ENCODE measurements at places on chromosomes 5 and 9. TPM values are rescaled to one million over a fixed set of nuclear protein-coding genes. Genes with fewer than 3 reads are reported as not detected.

Gene QRFP
- total RNA-seq: not detected

DNA sequence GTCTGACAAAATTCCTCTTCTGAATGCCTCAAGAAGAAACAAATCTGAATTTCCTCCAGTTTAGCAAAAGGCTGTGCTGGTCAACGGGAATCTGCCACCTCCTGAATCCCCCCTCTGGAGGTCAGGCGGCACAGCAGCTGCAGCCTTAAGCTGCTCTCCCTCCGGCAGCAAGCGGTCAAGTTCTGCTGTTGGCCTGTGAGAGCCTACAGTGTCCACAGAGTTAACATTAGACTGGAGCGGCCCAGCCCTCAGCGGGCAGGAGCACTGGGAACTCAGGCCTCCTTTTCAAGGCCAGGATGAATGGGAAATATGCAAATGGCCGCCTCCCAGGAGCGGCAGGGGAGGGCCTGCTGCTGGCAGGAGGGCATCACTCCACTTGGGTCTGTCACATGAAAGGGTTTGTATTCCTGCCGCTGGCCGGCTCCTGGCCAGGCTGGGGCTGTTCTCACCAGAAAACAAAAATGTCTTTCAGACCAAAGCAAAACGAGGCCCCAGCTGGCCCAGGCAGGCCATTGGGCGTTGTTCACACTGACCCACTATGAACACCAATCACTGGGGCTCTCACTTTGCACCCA is 8.2 kb downstream of the ACSL6 start:
- DNase-seq: peak; percentile 31

DNA sequence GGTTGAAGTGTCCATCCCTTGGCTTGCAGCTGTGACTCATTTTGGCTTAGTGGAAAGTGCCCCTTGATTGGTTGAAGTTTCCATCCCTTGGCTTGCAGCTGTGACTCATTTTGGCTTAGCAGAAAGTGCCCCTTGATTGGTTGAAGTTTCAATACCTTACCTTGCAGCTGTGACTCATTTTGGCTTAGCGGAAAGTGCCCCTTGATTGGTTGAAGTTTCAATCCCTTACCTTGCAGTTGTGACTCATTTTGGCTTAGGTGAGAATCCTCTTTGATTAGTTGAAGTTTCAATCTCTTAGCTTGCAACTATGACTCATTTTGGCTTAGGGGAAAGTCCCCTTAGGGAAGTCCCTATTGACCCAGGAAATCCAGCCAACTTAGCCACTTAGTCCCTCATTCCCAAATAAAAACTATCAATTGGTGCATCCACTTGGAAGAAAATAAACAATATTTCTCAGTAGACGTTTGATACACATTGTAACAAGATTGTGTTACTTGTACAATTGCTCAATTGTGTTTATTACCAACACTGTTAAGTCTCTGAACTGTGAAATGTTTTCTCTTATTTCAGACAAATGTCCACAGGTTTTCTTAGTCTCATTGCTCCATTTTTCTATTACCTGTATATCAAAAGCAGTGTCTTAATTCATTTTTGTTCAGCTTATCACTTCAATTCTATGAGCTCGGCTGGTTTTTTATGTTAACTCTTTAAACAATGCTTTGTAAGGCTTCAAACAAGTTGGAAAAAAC is 2308.8 kb upstream of the ACO1 start:
- no peak for DNase-seq

DNA sequence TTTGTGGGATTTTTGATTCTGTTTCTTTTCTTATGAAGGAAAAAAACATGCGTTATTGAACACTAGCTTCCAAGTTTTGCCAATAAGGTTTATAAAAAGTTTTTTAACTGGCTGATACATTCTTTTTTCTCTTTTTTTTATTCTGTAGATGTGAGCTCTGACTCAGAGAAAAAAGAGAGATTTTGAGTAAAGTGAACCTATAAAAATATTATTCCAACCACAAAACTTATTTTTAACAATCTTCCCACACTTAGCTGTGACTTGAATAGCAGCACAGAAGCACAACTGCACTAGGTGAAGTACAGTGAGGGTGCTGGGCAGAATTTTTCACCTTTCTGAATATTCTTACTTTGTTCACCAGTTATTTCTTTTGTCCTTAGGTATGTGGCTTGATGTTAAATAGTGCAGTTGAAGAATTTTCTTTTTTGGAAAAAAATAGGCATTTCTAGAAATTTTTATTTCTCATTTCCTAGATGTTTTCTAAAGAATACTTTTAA is 41.6 kb downstream of the CHSY3 start:
- no peak for DNase-seq

DNA sequence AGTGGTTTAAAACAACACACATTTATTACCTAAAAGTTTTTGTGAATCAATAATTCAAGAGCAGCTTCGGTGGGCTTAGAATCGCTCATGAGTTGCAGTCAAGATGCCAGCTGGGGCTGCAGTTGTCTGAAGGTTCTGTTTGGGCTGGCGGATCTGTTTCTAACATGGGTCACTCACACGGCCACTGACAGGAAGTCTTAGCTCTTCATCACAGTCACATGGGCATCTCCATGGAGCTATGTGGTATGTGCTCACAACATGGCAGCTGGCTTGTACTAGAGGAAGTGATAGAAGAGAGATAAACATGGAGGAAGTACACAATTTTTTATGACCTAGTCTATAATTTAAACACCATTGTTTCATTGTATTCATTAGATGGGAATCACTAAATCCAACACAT is 11.2 kb downstream of the KLHL9 start:
- no peak for DNase-seq

GRCh38 chr5:37844009-37844408 is 4.2 kb upstream of the GDNF start:
- no peak for DNase-seq

DNA sequence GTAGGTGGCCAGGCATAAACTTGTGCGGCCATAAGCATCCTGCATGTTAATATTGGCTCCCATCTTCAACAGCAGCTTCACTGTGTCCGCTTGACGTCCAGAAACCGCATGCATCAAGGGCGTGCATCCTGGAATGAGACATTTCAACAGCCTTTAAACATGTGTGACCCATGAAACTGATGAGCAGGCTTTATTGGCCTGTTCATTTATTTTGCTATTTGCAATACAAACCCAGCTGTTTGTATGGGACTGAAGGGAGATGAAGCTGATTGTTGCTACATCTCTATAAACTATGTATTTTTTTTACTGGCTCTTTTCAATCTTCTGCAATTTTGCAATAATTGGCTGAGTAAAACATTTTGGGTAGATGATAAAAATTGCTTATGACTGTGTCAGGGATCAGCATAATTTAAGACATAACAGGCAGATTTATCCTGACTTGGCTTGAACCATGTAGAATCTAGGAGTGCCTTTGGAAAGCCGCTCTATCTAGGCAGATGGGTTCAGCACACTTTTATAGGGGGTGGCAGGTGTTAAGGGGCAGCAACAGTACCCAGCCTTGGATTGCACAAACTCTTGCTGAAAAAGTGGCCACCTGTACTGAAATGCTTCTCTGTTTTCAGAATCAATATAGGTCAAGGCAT is 56.9 kb downstream of the ANKRD55 start:
- DNase-seq: no peak

GRCh38 chr5:168740092-168740800 is 161.1 kb upstream of the PANK3 start:
- DNase-seq: no peak

Gene PCSK5
- total RNA-seq: 4.8 TPM

DNA sequence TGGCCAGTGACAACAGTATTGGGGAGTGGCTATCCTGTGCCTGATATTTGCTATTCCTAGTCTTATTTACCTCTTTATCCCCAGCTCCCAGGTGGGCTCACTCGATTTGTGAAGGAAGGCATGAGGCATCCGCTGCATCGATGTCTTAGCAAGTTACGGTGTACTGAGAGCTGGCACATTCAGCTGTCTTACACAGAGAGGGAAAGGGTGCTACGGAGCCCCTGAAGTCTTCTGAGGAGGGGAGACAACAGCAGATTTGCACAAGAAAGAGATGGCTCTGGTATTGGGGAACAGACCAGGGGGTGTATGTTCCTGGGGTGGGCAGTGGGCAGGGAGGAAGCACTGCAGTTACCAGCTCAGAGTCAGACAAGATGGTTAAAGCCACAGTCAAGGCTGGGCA is 172.6 kb downstream of the FGF18 start:
- DNase-seq: no peak

Gene PHF2
- 13.4 TPM for total RNA-seq

- no peak for DNase-seq
Measured at GRCh38 chr9:99389087-99390033, 167.3 kb downstream of the SEC61B start.

DNA sequence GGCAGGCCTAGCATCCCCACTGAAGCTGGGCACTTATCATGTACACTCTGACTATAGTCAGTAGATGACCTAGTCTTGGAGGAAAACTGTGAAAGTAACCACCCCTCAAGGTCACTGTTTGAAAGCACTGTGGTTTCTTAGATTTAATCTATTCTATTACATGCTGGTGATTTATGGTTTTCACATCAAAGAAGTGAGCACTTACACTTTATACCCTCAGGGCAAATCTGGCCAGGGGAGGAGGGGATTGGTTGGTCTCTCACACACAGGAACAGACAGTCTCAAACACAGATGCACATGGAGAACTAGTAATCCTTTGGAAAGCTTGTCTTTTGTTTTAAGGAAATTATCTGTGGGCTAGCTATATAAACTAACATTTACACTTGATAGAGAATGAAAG is 17.9 kb upstream of the SPIN1 start:
- DNase-seq: no peak

GRCh38 chr9:126614088-126614454 is 343 bp downstream of the LMX1B start:
- no peak for DNase-seq

DNA sequence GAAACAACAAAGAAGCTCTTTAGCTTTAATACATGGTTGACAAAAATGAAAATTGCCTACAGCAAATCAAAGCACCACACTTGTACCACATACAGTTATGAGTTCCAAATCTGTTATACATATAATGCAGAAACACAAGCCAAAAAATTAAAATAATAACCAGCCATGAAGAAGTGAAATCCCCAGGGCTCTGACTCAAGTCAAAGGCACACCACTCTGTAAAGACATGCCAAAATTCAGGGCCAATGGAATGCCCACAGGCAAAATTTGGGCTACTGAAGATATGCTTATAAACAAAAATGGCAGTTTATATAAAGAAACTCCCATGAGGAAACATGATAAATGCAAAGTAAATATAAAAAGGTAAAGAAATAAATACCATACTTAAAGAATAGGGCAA is 29.0 kb downstream of the THBS4 start:
- DNase-seq: no peak

- DNase-seq: peak; percentile 68
Measured at GRCh38 chr5:137751869-137752491, 2.2 kb downstream of the HNRNPA0 start.

DNA sequence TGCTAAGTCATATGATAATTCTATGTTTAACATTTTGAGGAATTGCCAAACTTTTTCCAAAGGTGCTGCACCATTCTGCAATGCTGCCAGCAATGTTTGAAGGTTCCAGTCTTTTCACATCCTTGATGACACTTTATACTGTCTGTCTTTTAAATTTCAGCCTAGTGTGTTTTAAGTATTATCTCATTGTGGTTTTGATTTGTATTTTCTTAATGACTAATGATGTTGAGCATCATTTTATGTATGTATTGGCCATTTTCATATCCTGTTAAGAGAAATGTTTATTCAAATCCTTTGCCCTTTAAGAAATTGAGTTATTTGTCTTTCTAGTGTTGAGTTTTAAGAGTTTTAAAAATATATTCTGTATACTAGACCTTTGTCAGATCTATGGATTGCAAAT is 5.0 kb upstream of the TEX48 start:
- DNase-seq: peak; percentile 72

- peak; percentile 20 for DNase-seq
Measured at GRCh38 chr5:135211083-135211790, 177.2 kb upstream of the PITX1 start.

DNA sequence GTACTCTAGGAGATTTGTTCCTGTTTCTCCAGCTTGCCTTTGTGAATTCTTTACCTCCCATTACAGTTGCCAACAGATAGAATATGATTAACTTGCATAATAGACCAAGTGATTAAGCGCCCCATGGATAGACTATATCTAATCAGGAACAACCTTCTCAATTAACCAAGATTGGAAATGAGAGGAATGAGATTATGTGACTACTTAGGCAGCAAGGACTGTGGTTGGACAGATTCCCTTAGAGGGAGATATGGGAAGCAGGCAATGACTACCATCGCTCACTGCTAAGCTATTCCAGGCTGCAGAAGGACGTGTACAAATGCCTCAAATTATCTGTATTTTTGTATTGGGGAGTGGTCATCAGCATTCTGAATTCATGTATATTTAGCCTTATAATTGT is 278.1 kb upstream of the DAB2 start:
- peak; percentile 30 for DNase-seq

GRCh38 chr5:162685302-162685701 is 617.7 kb downstream of the GABRG2 start:
- DNase-seq: no peak

DNA sequence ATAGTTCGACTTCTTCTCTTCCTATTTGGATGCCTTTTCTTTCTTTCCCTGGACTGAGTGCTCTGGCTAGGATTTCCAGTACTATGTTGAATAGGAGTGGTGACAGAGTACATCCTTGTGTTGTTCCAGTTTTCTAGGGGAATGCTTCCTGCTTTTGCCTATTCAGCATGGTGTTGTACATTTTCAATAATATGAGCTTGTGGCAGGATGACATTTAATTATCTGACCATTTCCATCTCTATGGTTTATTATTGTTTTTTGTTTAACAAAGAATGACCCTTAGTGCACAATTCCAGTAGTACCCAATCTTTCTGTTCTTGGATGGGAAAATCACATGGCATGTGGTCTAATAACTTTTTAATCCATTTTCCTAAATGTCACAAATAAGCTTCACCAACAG is 135.6 kb upstream of the SLC12A2 start:
- no peak for DNase-seq

Gene MUSK
- total RNA-seq: 0.66 TPM

- DNase-seq: peak; percentile 94
Measured at GRCh38 chr5:135392256-135392655, 6.8 kb downstream of the MACROH2A1 start.

GRCh38 chr9:97398999-97399758 is 12.7 kb upstream of the TDRD7 start:
- DNase-seq: peak; percentile 65

GRCh38 chr5:73796164-73797131 is 170.5 kb downstream of the ARHGEF28 start:
- DNase-seq: peak; percentile 97

Gene DND1
- under 0.01 TPM for total RNA-seq

- no peak for DNase-seq
Measured at GRCh38 chr5:177188775-177189174, 55.2 kb downstream of the NSD1 start.

Gene CYSRT1
- 0.51 TPM for total RNA-seq

GRCh38 chr5:21164425-21164824 is 1176.4 kb upstream of the CDH18 start:
- DNase-seq: no peak

Gene B4GALT7
- total RNA-seq: 29.1 TPM
